ENCODE measurements at places on chromosomes 7 and 10. TPM values are rescaled to one million over a fixed set of nuclear protein-coding genes. Genes with fewer than 3 reads are reported as not detected.

Gene C10orf67
- 1.2 TPM for total RNA-seq

Gene SCD
- total RNA-seq: 300 TPM

Gene HMX3
- total RNA-seq: not detected

Gene WNT16
- not detected for total RNA-seq

Gene PRPS1L1
- total RNA-seq: not detected

Gene PODXL
- total RNA-seq: 54.9 TPM

Gene SPDYE9
- not detected for total RNA-seq

Gene ZCWPW1
- 8.0 TPM for total RNA-seq

Gene INHBA
- total RNA-seq: 40.4 TPM

Gene FBXO24
- 1.2 TPM for total RNA-seq

Gene NPC1L1
- 0.45 TPM for total RNA-seq

Gene SP8
- total RNA-seq: not detected

Gene LGI1
- total RNA-seq: 19.8 TPM

Gene EN2
- not detected for total RNA-seq

Gene RADIL
- 19.8 TPM for total RNA-seq

Gene SNX10
- 7.0 TPM for total RNA-seq

Gene CDC14C
- total RNA-seq: 0.18 TPM

Gene NUTM2E
- total RNA-seq: not detected

Gene FBXL15
- 11.1 TPM for total RNA-seq

Gene HECW1
- 4.8 TPM for total RNA-seq

Gene TAS2R4
- total RNA-seq: 5.1 TPM

Gene CHST15
- total RNA-seq: 31.7 TPM

Gene BHLHA15
- not detected for total RNA-seq

Gene TDRD1
- 0.31 TPM for total RNA-seq

Gene SYT15
- total RNA-seq: 17.1 TPM

Gene CASTOR2
- total RNA-seq: 16.0 TPM

Gene ANKRD30A
- 0.09 TPM for total RNA-seq

Gene SEMA3D
- total RNA-seq: 15.9 TPM

Gene PIP
- total RNA-seq: not detected

Gene XPNPEP1
- total RNA-seq: 60.6 TPM

Gene TACC2
- total RNA-seq: 49.1 TPM

Gene ZNF511
- 27.8 TPM for total RNA-seq

Gene EEF1AKMT2
- total RNA-seq: 21.3 TPM

Gene TFPI2
- total RNA-seq: 4.1 TPM

Gene LRRC4
- total RNA-seq: 14.7 TPM

Gene MMRN2
- 66.2 TPM for total RNA-seq

Gene DEPP1
- 190 TPM for total RNA-seq

Gene SPDYE16
- total RNA-seq: 1.9 TPM

Gene TMEM225B
- total RNA-seq: 3.5 TPM

Gene POLR2J
- total RNA-seq: 31.6 TPM
